ENCODE measurements at places on chromosomes 11 and 22. TPM values are rescaled to one million over a fixed set of nuclear protein-coding genes. Genes with fewer than 3 reads are reported as not detected.

The TRIM51 gene
- polyA plus RNA-seq: not detected

The RFPL1 gene
- not detected for polyA plus RNA-seq

The PRG3 gene
- polyA plus RNA-seq: not detected

The MMP1 gene
- not detected for polyA plus RNA-seq

The BRD1 gene
- polyA plus RNA-seq: 8.2 TPM

The TRIM44 gene
- polyA plus RNA-seq: 6.4 TPM

The C11orf24 gene
- polyA plus RNA-seq: 54.2 TPM

- no peaks in the 10 kb centered on the region for H3K36me3 ChIP-seq
- peak; percentile 21 for DNase-seq
- peaks cover 7% of the 10 kb centered on the region for H3K4me1 ChIP-seq
- H3K27ac ChIP-seq: no peak overlapping the region
- H3K4me3 ChIP-seq: no peak overlapping the region
- H3K27me3 ChIP-seq: peaks cover 3% of the 10 kb centered on the region
Observed at GRCh38 chr11:116217006-116217405, 555.8 kb downstream of the BUD13 start.

GRCh38 chr11:85826116-85826855 lies 15.3 kb upstream of the SYTL2 start:
- H3K36me3 ChIP-seq: no peaks in the 10 kb centered on the region
- H3K4me1 ChIP-seq: peaks cover 6% of the 10 kb centered on the region
- H3K27me3 ChIP-seq: no peaks in the 10 kb centered on the region
- DNase-seq: peak; percentile 40
- H3K4me3 ChIP-seq: no peak overlapping the region

DNA sequence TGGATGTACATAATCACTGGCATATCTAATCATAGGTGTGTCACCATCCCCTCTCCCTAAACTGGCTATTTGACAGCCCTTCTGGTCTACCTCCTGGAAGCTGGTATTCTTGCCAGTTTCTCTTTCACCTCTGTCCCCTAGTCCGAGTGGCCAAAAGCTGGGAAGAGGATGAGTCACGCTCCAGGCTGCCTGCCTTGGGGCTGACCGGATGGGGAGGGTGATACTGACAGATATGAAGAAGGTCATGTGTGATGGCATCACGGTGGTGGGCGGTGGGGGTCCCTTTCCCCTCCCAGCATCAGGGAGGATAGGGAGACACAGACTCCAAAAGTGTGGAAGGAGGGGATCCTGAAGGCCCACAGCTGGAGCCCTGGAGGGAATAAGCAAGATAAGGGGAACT lies 4.8 kb downstream of the OAF start:
- H3K27ac ChIP-seq: no peak overlapping the region
- peaks cover 2% of the 10 kb centered on the region for H3K4me1 ChIP-seq
- peak overlapping the region; percentile 20 for H3K4me3 ChIP-seq
- no peaks in the 10 kb centered on the region for H3K27me3 ChIP-seq
- peaks cover 8% of the 10 kb centered on the region for H3K36me3 ChIP-seq
- DNase-seq: no peak

- no peaks in the 10 kb centered on the region for H3K36me3 ChIP-seq
- DNase-seq: no peak
- H3K4me1 ChIP-seq: peaks cover 15% of the 10 kb centered on the region
- no peaks in the 10 kb centered on the region for H3K27me3 ChIP-seq
- peak overlapping the region; percentile 31 for H3K27ac ChIP-seq
- no peak overlapping the region for H3K4me3 ChIP-seq
Observed at GRCh38 chr11:73002214-73002613, 139.9 kb downstream of the FCHSD2 start.

DNA sequence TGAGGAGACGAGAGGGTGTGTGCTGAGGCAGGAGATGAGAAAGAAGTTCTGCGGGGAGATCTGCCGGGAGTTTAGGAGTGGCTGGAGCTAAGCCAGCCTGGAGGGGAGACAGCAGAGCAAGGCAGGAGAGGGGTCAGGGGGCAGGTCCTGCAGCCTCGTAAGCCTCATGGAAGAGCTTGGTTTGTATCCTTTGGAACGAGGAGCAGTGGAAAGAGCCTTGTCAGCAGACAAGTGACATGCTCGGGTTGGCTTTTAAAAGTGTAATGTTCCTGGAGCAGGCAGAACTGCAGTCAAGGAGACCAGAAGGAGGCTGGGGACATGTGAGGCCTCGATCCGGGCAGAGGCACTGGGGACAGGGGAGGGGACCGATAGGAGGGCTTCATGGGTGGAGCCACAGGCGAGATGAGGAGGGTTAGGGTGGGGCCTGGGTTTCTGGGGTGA lies 21.4 kb upstream of the TUB start:
- peaks cover 52% of the 10 kb centered on the region for H3K4me1 ChIP-seq
- no peak overlapping the region for H3K27ac ChIP-seq
- DNase-seq: no peak
- H3K36me3 ChIP-seq: no peaks in the 10 kb centered on the region
- H3K4me3 ChIP-seq: no peak overlapping the region

- DNase-seq: no peak
- no peak overlapping the region for H3K27ac ChIP-seq
- H3K27me3 ChIP-seq: no peaks in the 10 kb centered on the region
- H3K4me3 ChIP-seq: no peak overlapping the region
- no peaks in the 10 kb centered on the region for H3K4me1 ChIP-seq
Observed at GRCh38 chr11:67649634-67650510, 658 bp downstream of the ACY3 start.

DNA sequence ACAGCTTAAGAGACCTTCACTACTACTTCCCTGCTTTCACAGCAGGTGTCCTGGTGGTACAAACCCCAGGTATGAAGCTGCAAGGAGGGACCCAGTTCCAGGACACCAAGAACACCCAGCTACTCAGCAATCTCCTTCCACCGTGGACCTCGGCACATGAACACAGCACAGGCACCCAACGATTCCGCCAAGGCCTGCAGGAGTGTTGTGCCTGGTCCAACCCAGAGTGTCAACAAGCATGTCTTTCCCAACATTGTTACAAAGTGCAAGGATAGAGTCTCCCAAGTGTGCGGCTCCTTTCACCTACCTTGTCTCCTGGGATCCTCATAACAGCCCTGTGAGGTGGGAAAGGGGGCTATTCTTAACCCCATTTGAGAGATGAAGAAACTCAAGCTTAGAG lies 11.8 kb downstream of the PATZ1 start:
- no peak overlapping the region for H3K27ac ChIP-seq
- no peak overlapping the region for H3K4me3 ChIP-seq
- H3K4me1 ChIP-seq: no peaks in the 10 kb centered on the region
- H3K27me3 ChIP-seq: no peaks in the 10 kb centered on the region
- no peaks in the 10 kb centered on the region for H3K36me3 ChIP-seq

GRCh38 chr11:11022125-11022730 lies 164.4 kb upstream of the ZBED5 start:
- H3K4me1 ChIP-seq: no peaks in the 10 kb centered on the region
- peak; percentile 21 for DNase-seq
- no peak overlapping the region for H3K4me3 ChIP-seq

GRCh38 chr22:22933807-22934542 lies 46.4 kb downstream of the IGLL5 start:
- H3K27ac ChIP-seq: no peak overlapping the region
- no peak for DNase-seq
- no peaks in the 10 kb centered on the region for H3K27me3 ChIP-seq
- no peak overlapping the region for H3K4me3 ChIP-seq
- no peaks in the 10 kb centered on the region for H3K4me1 ChIP-seq
- H3K36me3 ChIP-seq: no peaks in the 10 kb centered on the region
